ENCODE measurements at places on chromosomes 2 and 18. TPM values are rescaled to one million over a fixed set of nuclear protein-coding genes. Genes with fewer than 3 reads are reported as not detected.

Gene TCF23
- not detected for total RNA-seq

Gene TUBB8B
- not detected for total RNA-seq

Gene RUFY4
- not detected for total RNA-seq

Gene HK2
- total RNA-seq, result 0.79 TPM

Gene ZSWIM2
- not detected for total RNA-seq

Gene ZNF521
- total RNA-seq, result not detected

Gene IMP4
- 163 TPM for total RNA-seq

Gene NETO1
- not detected for total RNA-seq

Gene RAB6D
- not detected for total RNA-seq

Gene ABCB11
- total RNA-seq, result 0.01 TPM

Gene SPP2
- total RNA-seq, result not detected

Gene IL1RL2
- not detected for total RNA-seq

Gene DPP10
- total RNA-seq, result not detected

Gene LPIN2
- 17.3 TPM for total RNA-seq

Gene ZBTB7C
- 0.27 TPM for total RNA-seq

Gene KYNU
- 216 TPM for total RNA-seq
